ENCODE measurements at places on chromosomes 12 and 14.

DNA sequence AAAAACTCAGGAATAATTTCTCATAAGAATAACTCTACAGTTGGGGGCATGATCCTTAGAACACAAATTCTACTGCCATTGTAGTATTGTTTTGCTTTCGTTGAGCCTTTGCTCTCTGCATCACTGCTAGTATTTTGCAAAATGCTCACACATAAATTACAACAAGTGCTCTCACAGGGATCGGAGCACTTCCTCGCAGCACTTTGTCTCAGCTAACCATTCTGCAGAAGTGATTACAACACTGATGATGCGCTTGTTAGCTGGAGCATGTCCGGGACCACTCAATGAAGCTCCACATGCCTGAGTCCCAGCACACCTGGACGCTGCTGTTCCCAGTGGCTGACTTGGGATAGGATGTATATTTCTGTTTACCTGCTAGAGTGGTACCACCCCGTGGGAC is 31.6 kb downstream of the MOAP1 start:
- DNase-seq: no peak

DNA sequence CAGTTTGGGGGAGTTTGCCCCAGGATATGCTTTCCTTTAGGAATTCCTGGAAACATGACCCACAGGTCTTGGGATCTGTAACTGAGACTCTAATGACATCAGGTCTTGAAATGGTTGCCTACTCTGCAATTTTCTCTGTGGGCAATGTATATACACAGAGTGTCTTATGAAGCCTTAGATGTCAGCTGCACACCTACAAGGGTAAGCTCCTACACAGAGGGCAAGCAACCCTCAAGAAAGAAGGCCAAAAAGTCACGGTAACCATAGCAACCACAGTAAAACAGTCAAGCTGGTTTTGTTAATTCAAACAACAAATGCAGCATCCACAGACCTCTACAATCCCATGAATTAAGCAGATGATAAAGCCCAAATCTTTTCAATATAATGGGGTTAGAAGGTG is 293.0 kb downstream of the SSPN start:
- no peak for DNase-seq

- DNase-seq: no peak
Measured at GRCh38 chr12:98736352-98737321, 91.5 kb downstream of the APAF1 start.

DNA sequence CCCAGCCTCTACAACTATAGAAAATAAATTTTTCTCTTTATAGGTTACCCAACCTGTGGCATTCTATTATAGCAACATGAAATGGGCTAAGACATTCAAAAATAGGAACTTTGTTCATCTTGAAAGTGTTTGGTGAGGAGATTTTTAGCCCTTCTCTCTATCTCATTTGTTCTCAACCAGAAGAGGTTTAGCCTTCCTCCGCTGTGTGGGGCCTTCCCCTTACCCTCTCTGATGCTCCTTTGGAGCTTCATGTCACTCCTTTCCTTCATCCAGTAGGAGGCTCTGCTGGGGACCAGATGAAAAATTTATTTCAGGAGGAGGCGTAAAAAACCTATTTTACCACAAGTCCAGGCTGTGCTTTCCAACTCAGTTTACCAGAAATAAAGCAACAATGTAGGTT is 94.1 kb downstream of the RTN1 start:
- no peak for DNase-seq

DNA sequence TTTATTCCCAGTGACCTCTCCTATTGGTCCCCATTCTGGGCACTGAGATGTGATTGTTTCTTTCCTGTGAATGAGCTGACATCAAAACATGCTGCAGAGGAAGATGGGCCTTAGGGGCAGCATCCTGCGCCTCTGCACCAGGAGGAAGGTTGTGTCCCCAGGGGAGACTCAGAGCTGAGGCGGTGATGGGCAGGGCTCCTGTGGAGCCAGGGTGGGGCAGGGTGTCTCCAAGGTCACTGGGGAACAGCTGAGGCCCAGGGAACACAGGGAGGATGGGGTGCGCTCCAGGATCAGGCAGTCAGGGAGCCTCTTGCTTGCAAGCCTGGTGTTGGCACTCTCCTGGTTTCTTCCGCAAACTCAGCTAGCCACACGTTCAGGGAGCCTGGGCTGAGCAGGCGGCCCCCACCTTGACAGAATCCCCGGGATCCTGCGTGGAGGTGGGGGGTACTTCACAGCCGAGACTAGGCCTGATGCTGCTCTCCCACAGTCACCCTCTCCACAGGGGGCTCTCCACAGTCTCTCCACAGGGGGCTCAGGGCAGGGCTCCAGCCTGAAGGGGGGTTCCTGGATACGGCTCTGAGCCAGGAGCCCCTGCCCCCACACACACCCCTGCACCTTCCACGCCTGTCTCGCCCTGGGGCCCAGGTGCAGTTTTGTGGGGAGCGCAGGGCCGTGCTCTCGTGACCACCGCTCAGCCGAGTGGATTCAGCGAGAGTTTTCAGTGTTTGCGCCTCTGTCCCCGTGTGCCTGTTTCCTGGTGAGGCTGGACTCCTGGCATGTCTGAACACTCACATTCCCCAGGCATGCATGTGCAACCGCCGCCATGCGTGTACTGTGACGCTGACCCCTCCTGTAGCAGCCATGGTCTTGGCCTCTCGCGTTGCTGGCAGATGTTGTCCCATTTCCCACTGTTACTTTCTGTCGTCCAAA is 264.7 kb downstream of the SEC23A start:
- DNase-seq: peak; percentile 65

DNA sequence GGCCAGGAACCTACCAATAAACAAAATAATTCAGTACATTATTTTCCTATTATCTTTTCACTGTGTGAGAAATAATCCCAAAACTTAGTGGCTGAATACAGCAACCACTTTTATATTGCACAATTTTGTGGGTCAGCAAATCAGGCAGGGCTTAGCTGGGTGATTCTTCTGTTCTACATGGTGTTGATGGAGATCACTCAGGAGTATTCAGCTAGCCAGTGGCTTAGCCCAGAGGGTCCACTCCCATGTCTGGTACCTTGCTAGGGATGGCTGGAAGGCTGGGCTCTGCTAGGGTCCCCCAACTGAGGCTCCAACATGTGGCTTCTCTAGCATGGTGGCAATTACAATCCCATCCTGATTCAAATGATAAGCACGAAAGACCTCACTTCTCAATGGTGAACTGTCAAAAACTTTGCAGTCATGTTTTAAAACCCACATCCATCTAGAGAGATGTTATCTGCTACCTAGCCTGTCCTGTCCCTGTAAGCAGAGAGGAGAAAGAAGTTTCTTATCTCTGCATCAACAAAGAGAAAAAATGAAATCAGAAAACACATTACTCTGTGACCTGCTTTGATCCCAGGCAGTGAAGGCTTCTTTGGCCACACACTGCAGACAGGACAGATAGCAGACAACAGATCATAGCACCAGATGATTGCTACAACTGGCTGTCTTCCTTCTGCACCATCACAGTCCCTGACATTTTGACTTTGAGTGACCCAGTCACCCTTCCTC is 51.0 kb upstream of the MYL2 start:
- no peak for DNase-seq
